ENCODE measurements at places on chromosomes 6 and 20.

DNA sequence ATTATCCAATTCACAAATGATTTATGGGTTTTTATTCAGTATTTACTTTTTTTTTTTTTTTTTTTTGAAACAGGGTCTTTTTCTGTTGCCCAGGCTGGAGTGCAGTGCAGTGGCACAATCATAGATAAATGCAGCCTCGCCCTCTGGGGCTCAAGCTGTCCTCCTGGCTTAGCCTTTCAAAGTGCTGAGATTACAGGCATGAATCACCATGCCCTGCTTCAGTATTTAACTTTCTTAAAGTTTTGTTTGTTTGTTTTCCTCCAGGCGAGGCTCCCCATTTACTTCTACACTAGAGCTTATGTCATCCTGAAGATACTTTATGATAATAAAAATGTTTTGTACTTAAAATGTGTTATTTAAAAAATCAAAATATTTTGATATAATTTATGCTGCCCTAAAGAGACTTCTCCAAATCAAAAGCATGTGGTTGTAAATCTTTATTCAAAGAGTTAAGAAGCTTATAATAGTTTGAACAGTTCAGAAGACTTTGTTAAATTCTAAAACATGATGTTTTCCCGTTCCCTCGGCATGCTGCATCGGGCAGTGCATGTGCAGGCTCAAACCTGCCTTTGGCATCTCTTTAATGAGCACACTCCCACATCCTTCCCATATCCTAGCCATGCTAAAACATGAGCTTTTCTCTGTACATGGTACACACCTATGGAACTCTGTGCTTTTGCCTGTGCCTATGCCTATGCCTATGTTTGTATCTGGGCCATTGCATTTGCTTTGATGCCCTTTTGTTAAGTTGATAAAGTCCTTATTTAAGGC is 11.0 kb downstream of the SMPDL3A start:
- DNase-seq: no peak

DNA sequence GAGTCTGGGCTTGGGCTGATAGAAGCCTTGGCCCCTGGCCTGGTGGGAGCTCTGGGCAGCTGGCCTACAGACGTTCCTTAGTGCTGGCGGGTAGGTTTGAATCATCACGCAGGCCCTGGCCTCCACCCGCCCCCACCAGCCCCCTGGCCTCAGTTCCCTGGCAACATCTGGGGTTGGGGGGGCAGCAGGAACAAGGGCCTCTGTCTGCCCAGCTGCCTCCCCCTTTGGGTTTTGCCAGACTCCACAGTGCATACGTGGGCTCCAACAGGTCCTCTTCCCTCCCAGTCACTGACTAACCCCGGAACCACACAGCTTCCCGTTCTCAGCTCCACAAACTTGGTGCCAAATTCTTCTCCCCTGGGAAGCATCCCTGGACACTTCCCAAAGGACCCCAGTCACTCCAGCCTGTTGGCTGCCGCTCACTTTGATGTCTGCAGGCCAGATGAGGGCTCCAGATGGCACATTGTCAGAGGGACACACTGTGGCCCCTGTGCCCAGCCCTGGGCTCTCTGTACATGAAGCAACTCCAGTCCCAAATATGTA is 957 bp upstream of the VEGFA start:
- peak; percentile 71 for DNase-seq

DNA sequence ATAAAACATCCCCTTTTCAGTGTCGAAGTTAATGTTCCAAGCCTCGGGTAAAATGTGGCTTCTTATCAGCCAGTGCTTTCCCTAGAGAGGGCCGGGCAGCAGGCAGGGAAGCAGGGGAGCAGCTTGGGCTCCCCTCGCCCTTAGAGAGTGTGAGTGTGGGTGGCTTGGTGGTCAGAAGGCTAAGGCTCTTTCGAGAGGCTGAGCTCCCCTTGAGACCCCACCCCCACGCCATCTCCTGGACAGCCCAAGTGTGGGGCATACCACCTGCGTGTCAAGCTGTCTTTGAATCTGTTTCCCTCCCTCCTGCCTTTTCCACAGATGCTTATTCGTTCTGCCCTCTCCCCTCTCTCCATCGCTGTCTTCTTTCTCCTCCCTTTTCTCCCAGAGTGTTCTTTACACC is 95.1 kb upstream of the FOXP4 start:
- DNase-seq: no peak

GRCh38 chr6:169638388-169638787 is 63.4 kb downstream of the WDR27 start:
- DNase-seq: no peak

GRCh38 chr6:71420095-71420692 is 131.6 kb downstream of the OGFRL1 start:
- no peak for DNase-seq

DNA sequence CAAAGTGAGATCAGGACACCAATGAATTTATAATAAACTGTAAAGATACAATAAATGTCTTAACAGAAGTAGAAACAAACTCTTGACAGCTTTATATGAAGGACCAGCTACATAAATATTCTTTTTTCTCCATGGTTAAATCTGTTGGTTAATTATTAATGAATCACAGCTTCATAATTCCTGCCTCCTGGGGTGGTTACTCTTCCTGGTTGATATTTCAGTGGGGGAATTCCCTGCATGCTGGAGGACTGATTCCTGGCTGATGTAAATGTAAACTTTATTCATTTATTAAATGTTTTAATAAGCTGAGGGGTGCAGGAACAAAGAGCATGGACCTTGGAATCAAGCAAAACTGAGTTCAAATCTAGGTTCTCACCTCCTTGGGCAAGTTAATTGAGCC is 16.2 kb upstream of the RCAN2 start:
- no peak for DNase-seq

Data from HFF-Myc (cell line).